GM19239 (cell line): ENCODE measurements at places on chromosomes 2 and 18.

- DNase-seq, result no peak
These were observed 25.3 kb downstream of the GPR55 start for GRCh38 chr2:230899786-230900185.

- DNase-seq, result no peak
These were observed 5.0 kb downstream of the BIN1 start for GRCh38 chr2:127101756-127102477.

DNA sequence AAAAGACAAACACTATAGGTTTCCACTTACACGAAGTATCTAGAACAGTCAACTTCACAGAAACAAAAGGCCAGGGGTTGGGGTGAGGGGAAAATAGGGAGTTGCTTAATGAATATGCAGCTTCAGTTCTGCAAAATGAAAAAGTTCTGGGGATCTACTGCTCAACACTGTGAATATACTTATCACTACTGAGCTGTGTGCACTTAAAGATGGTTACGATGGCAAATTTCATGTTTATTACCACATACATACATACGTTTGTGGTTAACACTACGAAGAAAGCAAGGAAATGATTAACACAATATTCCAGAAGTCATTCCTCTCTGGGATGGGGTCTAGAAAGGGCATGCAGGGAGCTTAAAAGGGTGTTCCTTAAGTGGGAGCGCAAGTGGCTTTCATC lies 19.3 kb downstream of the MBOAT2 start:
- DNase-seq, result no peak

GRCh38 chr2:168050377-168050776 lies 197.0 kb downstream of the STK39 start:
- DNase-seq, result no peak

GRCh38 chr2:54691445-54692135 lies 31.9 kb upstream of the EML6 start:
- no peak for DNase-seq

DNA sequence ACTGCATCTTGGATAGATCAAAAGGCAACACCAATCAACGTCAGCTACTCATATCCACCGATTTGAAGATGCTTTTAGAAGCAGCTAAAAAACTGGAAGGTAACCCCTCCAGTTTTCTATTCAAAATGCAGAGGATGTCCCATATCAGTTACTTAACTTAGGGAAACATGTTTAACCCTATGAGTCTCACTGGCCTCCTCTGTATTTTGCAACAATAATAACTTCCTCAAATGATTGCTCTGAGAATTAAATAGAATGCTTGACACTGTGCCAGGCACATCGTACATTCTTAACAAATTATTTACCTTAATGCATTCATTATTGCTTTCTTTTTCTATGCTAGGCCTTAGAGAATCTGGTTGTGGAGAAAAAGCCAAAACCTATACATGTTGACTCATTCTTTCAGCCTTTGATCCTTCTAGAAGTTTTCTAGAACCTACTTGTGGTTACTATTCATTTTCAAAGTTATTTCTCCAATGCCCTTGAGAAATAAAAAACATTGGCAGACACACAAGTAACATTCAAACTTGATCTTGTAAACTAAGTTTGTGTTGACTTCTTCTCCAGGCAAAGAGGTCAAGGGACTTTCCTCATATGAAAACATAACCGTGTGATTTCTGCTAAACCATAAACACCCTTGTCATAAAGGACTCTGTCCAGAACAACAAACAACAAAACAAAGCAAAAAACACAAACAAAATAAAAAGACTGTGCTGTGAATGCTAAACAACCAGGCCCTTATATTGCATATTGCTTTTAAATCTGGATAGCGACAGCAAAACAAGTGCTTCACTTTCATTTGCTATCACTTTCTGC lies 4.6 kb downstream of the DOCK10 start:
- DNase-seq, result no peak

DNA sequence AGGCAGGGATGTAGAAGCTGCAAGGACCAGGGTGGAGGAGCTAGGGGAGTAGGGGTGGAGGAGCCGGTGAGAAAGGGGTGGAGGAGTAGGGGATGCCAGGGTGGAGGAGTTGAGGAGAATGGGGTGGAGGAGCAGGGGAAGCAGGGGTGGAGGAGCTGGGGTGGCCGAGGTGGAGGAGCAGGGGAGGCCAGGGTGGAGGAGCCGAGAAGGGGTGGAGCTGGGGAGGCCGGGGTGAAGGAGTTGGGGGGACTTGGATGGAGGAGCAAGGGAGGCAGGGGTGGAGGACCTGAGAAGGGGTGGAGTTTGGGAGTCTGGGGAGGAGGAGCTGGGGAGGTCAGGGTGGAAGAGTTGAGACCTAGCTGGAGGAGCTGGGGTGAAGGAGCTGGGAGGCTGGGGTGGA lies 13.3 kb downstream of the SOX11 start:
- DNase-seq, result no peak

DNA sequence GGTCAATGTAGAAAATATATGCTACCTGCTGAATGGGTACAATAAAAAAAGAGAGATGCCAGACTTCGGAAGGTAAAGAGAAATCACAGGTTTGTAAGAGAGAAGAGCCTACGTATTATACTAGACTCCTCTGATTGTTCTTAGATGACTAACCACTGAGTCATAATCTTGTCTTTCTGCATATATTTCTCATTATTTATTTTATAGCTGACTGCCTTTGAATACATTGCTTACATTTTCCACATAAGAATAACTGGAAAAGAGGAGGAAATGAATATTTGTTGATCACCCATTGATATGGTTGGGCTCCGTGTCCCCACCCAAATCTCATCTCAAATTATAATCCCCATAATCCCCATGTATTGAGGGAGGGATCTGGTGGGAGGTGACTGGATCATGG lies 90.3 kb upstream of the RAB27B start:
- DNase-seq, result no peak

DNA sequence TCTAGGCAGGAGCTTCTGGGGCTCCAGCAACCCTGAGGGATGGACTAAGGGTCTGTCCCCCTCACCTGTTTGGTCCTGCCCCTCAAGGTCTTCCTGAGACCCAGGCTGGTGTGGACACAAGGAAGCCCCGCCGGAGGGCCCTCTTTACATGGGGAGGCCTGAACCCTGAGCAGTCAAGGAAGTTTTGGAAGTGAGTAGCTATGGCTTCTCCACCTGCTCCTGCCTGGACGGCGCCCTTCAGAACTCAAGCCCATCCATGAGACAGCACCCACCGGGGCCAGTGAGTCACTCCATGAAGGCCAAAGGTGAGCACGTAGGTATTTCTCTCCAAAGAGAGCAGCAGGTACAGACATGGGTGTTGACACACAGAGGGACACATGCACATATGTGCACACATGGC lies 98.2 kb upstream of the CTDP1 start:
- no peak for DNase-seq

GRCh38 chr18:22710673-22711191 lies 222.4 kb upstream of the RBBP8 start:
- no peak for DNase-seq

DNA sequence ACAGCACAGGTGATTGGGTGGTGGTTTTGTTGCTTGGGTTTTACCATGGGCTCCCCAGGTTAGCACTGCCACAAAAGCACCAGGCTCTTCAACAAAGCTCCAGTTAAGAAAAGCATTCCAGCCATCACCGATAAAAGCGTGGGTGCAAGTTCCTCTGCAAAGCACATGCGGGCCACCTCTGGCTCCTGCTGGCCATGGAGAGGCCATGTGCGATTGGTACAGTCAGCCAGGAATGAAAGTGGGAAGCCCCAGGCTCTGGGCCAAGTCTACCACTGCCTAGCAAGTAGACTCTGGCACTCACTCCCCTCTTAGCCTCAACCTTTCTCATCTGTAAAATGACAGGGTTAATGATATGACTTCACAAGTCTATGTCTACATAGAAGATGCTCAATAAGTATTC lies 36.0 kb downstream of the BCL11A start:
- DNase-seq, result no peak

DNA sequence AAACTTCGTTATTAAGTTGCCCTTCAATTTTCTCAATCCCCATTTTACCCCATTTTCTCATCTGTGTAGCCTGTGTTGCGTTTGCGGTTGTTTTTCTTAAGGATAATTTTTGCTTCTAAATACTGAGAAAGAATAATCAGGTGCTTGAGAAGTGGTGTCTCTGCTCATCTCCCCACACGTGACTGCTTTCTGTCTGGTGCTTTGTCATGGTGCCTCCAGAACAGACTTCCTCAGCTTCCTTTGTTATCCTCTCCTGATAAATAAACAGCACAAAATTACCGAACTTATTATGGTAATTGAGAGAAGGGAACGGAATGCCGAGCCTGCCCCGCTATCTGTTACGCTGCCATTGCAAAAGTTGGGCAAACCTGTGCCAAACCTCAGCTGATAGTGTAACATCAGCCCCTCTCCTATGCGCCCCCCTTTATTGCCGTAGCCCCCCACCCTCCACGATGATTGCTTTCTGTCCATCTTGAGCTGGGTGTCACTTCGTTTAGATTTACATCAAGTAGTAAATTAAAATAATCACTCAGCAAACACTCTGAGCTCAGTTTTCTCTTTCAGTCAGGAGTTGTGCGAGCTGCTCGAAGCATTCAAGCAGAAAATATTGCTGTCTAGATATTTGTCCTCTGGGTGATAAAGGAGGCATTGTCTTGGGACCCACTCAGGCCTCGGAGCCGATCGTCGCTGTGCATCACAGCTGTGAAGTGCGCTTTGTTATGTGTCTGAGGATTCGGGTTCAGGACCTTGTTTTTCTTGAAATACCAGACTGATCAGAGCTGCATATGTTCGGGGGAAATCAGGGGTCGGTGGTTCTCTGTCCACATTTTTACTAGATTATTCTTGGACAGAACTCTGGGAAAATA lies 1008.5 kb upstream of the FANCL start:
- no peak for DNase-seq

DNA sequence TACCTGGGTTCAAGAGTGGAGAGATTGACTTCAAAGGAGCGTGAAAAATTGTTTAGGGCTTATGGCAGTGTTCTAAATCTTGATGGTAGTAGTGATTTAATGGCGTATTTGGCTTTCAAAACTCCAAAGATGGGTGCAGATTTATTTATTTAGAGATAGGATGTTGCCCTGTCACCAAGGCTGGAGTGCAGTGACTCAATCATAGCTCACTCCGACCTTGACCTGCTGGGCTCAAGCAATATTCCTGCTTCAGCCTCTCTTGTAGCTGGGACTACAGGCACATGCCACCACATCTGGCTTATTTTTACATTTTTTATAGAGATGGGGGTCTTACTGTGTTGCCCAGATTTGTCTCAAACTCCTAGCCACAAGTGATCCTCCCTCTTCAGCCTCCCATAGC lies 52.5 kb downstream of the FAM117B start:
- DNase-seq, result no peak

DNA sequence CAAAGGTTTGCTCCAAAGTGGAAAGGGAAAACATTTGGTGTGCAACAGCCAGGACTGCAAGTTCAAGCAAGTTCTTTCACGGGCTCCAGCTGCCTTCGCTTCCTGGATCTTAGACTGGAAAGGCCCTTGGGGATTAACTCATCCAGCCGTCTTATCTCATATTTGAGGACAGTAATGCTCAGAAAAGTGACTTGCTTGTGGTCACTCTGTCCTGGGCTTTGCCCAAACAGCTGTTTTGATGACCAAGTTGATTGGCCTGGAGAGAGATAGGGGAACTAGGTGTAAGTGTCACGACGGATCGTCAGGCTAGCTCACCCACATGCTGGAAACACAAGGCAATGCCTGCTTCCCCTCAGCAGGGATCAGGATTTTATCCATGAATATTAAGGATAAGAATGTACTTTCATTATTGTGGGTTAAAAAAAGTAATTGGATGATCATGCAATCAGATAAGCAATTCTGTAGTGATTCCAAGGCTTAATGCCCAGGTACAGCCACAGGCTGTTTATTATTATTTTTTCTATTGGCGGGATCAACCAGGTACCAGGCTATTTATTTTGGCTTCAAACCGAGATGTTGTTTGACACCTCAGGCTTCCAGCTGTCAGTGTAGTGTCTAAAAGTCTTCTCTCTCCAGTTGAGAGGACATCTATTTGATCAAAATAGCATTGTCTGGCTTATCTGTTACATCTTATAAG lies 162.5 kb upstream of the EPAS1 start:
- no peak for DNase-seq

GRCh38 chr18:36580874-36581750 lies 247.7 kb downstream of the TPGS2 start:
- no peak for DNase-seq

DNA sequence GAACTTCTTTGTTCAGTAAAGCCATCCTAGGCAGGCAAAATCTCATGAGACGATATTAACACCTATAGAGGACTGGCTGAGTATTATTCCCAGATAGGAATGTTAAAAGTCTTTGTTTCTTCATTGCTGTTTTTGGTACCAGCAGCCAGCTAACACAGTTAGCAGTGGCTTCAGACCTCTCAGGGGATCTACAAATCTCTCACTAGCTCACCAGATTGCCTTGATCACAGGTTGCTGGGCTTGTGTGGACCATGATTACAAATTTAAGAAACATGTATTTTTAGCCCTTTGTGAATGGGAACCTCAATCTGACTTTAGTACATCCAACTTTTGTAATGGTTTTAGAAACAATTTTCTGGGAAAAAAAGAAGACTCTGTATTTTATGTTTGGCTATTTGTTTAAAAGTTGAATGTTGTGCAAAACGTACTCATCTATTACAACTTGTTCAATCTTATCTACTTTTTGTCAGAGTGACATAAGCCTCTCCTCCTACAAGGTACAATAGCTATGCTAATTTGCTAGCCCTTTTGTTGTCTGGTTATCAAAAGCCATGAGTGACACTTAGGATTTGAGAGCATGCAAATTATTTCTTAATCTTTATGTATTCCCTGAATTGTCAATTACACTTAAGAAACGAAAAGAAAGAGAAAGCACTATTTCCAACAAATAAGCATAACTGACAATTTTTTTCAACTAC lies 693.1 kb downstream of the ERBB4 start:
- no peak for DNase-seq

DNA sequence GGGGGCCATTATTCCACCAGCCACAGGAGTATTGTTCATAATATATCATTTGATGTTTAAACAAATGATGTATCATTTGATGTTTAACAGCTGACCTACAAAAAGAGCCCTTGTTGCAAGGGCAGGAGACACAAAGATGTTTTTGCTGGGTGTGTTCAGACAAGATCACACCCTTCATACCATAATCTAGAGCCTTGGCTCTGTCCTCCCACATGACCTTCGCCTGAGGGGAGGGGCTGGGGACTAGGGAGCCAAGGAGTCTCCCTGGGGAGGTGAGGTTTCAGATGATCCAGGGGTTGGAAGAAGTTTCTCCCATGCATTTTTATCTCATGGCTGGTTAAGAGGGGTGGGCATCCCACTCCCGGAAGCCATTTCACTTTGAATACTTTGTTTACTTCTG lies 33.5 kb downstream of the CDC42EP3 start:
- no peak for DNase-seq

GRCh38 chr2:221958224-221958623 lies 340.6 kb downstream of the PAX3 start:
- no peak for DNase-seq

DNA sequence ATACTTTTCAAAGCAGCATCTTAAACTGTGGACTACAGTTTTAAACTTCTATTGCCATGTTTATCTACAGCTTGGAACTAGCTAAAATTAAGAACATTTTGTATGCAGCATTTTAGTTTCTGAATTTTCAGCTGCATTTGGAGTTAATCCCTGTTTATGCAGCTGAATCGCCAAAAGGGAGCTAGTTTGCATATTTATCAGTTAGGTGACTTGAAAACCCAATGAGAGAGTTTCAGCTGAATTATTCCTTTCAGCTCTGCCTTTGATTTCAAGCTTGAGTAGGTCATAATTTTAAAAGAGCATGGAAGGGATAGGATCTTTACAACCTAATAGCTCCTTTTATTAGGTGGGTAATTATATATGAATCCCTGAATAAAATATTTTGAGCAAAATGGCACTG lies 692.6 kb downstream of the MBD2 start:
- DNase-seq, result no peak
